ENCODE measurements at places on chromosomes 1 and 21.

GRCh38 chr1:116008656-116009390 is 32.5 kb downstream of the SLC22A15 start:
- no peak for DNase-seq

- DNase-seq = no peak
Observed at GRCh38 chr1:215794156-215794555, 227.1 kb downstream of the KCTD3 start.

- DNase-seq = no peak
Observed at GRCh38 chr1:41003127-41003639, 18.3 kb downstream of the SLFNL1 start.

DNA sequence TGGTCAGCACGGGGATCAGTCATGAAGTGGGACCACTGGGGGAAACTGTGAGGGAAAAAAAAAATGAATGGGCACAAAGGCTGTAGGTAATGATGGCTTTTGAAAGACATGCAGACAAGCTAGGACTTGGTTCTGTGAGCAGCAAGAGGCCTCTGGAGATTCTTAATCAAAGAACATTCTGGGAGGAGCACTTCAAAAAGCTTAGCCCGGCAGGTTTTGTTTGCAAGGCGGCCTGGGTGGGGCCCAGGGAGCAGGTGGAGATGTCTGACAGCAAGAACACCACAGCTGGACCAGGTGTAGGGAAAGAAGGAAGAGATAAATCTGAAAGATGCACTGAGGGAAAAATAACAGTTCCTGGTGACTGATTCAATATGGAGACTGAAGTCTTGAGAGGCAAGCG is 6.0 kb downstream of the TEX35 start:
- DNase-seq = no peak

DNA sequence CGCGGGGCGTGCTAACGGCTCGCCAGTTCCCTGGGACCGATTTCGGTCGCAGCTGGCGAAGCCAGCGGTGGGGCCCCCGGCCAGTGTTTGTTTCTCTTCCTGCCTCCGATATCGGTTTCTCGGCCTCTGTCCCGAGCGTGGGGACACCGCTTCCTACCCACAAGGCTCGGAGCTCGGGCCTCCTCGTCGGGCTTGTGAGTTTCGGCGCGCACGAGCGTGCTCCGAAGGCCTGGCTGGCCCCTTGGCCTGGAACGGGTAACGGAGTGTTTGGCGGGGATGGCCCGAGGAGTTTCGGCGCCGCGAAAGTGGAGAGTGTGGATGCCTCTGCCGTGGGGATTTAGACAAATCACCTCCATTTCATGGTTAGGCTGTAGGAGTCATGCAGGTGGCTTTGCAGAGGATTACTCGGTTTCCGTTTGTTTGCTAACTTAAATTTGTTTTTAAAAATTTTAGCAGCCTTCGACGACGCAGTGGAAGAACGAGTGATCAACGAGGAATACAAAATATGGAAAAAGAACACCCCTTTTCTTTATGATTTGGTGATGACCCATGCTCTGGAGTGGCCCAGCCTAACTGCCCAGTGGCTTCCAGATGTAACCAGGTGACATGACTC is 559 bp downstream of the RBBP4 start:
- DNase-seq = no peak

- DNase-seq = no peak
Observed at GRCh38 chr1:23578311-23578996, 19.2 kb upstream of the ID3 start.

- no peak for DNase-seq
Observed at GRCh38 chr21:45320261-45321025, 32.7 kb upstream of the POFUT2 start.

- no peak for DNase-seq
Observed at GRCh38 chr21:45396620-45396995, 8.4 kb upstream of the COL18A1 start.

GRCh38 chr1:5373281-5373680 is 618.9 kb downstream of the NPHP4 start:
- no peak for DNase-seq

GRCh38 chr1:96206451-96206850 is 515.1 kb upstream of the PTBP2 start:
- DNase-seq = no peak

GRCh38 chr1:179340918-179341317 is 24.9 kb upstream of the AXDND1 start:
- DNase-seq = no peak

- DNase-seq = no peak
Observed at GRCh38 chr1:157682710-157683437, 17.7 kb downstream of the FCRL3 start.

- DNase-seq = no peak
Observed at GRCh38 chr21:28871388-28872010, 121.2 kb downstream of the LTN1 start.

DNA sequence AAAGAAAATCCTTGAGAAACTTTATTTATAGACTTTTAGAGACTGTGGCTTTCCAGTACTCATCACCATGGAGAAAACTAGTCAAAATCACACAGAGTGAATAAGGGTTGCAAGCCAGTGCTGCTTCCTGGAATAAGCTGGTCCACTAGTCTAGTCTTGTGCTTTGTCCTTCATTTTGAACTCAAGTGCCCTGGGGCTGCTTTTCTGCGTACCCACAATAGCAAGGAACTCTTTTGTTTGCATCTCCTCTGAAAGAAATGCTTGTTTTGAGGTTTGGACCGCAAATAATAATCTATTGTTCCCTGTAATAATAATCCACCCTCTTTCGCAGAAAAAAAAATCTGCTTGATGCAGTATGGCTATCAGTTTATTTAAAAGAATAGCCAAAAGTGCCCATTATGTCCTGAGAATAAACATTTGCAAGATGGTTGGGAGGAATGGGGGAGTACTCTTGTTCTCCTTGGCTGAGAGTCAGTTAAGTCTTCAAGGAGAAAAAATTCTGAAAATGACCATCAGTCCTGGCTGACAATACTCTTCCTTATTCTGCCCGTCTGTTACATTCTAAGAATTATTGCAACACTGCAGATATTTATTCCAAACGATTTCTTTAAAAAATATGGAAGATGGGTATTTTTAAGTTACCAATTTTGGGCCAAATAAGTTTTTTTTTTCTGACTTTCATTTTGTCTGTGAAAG is 41.9 kb downstream of the MPZL1 start:
- DNase-seq = no peak

- no peak for DNase-seq
Observed at GRCh38 chr1:202291001-202291400, 50.7 kb downstream of the UBE2T start.

DNA sequence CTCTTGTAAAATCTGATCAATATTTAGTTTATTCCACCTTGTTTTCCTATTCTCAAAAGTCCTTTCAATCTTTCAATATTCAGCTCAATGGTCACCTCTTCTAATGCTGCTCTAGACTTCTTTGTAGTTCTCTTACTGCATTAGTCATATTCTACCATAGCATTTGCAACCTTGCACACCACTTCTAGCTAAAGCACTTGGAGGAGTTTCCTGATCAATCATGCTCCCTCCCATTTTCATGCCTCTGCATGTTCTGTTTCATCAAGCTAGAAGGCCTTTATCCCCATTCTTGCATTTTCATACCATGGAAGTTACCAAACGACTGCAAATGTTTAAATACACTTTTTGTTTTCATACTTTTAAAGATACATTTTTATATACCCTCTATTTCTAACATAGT is 72.1 kb downstream of the SLC5A9 start:
- DNase-seq = no peak

DNA sequence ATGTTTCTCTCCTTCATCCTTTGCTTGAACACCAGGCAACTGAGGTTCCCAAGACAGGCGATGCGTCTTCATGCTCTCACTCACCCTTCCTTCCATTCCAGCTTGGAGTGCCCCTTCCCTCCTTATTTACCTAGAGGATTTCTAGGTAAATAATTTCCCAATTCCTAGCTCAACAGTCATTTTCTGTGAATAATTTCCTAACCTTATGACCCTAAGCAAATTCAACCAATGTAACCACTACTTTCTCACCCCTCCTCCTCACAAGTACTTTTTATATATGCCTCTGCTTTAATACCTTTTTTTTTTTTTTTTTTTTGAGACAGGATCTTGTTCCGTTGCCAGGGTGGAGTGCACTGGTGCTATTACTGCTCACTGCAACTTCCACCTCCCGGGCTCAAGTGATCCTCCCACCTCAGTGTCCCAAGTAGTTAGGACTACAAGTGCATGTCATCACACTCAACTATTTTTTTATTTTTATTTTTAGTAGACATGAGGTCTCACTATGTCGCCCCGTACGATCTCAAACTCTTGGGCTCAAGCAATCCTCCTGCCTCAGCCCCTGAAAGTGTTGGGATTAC is 86.7 kb downstream of the USP24 start:
- no peak for DNase-seq

DNA sequence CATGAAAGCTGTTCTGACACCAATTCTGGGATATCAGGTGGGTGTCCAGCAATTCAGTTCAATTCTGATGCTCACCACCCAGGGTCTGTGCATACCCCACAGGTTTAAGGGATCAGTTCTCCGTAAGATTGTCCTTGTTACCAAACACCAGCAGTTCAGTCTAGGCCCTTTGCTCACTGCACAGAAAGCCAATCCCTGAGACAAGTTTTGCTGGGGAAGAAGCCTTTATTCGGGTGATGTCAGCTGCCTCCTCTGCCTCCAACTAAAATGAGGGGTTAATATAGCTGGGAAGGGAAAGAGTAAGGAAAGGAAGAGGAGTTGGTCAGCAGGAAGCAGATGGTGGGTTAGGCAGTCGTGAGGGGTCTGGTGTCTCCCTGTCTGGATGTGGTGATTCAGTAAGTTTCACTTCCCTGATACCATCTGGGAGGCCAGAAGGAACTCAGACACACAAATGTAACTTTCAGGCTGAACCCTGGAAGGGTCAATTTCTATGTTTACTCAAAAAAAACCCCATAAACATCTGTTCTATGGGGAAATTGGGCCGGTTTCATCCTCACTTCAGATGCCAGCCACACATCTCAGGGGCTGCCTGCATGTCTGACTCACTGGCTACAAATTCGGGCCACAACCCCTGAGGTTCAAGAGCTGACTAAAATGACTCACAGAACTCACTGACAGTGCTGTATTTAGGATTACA is 83.3 kb upstream of the PGBD5 start:
- DNase-seq = no peak

DNA sequence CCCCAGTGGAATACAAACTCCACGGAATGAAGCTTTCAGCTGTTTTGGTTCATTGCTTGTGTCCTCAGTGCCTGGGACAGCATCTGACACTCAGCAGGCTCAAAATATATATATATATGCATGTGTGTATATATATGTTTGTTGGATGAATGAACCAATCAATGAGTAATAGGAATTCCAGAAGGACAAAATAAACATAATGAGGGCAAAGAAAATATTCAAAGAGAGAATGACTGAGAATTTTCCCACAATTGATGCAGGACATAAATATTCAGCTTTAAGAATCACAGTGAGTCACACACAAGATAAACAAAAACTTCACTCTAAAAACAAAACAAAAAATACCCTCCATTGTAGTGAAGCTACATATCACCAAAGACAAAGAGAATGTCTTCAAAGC is 64.0 kb downstream of the CHD5 start:
- DNase-seq = no peak

DNA sequence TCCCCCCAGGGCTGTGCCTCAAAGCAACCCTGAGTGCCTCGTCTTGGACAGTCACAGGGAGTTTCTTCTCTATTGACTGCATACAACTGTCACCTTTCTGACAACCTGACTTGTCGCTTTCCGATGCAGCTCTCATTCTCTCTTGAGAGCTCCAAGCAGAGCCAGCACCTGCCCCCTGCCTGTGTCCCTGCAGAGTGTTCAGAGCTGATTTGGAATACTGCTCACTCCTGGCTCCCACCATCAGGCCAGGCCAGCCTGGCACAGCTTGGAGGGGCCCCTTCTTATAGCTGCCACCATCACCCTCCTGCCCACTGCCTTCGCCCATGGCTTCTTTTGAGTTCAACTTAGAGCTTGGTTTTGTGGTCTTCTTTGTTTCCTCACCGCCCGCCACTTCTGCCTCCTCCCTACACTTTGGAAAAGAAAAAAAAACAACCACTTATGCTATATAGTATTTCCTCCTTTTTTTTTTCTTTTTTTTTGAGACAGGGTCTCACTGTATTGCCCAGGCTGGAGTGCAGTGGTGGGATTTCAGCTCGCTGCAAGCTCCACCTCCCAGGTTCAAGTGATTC is 12.3 kb downstream of the NCF2 start:
- no peak for DNase-seq

- no peak for DNase-seq
Observed at GRCh38 chr1:29324771-29325351, 88.5 kb downstream of the PTPRU start.

DNA sequence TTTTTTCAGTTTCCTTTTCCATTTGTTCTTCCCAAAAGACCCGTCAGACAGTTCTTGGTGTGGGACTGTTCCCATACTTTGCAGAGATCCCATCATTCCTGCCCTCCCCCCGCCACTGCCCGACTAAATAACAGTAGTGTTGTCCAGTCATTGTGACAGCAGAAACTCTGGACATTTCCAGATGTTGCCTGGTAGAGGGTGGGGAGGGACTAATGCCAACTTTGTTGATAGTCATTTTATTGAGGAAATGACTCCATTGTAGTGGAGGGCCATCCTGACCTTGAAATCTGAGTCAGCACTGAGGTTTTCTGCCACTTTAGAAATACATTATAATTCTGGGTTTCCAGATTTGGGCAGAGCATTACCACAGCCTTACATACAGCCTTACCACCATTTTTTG is 85.4 kb downstream of the CEP350 start:
- DNase-seq = no peak

DNA sequence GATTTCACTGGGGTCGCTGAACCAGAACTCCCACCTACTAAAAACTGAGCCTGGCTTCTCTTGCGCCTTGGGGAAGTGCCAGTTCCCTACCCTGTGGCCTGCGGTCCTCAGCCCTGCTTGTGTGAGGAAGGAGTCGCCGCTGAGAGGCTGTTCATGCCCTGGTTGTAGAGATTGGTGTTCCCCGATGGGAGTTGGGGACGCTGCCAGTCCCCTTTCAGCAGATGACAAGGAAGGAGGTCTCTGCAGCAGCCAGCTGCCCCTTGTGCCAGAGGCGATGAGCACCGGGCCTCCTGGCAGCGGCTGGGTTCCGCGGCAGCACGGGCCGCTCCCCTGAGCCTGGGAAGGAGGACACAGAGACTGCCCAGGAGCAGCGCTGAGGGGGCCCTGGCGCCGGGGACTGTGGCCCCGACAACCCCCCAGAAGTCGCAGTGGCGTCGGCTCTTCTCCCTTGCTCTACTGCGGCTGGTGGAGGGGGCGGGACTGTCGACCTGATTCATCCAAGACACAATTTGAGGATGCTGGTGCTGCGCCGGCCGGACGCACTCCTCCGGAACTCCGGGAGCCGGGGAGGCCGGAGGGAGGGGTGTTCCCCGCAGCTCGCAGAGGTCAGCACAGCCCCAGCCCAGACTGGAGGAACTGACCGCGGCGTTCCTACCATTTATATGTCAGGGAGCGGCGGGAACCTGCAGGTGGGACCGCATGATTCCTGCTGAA is 12.0 kb upstream of the ADORA3 start:
- DNase-seq = peak; percentile 61

- DNase-seq = no peak
Observed at GRCh38 chr21:32184485-32184884, 94.4 kb downstream of the MIS18A start.

- DNase-seq = no peak
Observed at GRCh38 chr1:117753232-117753631, 147.4 kb downstream of the TENT5C start.

- no peak for DNase-seq
Observed at GRCh38 chr1:30323841-30324240, 399.5 kb downstream of the MATN1 start.
